ENCODE measurements at places on chromosomes 6 and 20.

DNA sequence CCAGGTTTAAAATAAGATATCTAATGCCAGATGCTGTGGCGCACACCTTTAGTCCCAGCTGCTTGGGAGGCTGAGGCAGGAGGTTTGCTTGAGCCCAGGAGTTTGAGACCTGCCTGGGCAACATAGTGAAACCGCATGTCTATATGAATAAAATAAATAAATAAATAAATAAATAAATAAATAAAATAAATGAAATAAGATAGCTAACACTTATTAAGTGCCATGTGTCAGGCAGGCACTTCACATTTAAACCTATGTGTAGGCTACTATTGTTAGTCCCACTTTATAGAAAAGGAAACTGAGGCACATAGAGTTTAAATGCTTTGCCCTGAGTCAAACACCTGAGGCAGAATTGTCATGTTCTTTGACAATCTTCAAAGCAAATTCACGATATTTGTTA lies 32.9 kb upstream of the RREB1 start:
- no peak for DNase-seq

GRCh38 chr6:170050591-170051041 lies 240.3 kb downstream of the DLL1 start:
- no peak for DNase-seq

DNA sequence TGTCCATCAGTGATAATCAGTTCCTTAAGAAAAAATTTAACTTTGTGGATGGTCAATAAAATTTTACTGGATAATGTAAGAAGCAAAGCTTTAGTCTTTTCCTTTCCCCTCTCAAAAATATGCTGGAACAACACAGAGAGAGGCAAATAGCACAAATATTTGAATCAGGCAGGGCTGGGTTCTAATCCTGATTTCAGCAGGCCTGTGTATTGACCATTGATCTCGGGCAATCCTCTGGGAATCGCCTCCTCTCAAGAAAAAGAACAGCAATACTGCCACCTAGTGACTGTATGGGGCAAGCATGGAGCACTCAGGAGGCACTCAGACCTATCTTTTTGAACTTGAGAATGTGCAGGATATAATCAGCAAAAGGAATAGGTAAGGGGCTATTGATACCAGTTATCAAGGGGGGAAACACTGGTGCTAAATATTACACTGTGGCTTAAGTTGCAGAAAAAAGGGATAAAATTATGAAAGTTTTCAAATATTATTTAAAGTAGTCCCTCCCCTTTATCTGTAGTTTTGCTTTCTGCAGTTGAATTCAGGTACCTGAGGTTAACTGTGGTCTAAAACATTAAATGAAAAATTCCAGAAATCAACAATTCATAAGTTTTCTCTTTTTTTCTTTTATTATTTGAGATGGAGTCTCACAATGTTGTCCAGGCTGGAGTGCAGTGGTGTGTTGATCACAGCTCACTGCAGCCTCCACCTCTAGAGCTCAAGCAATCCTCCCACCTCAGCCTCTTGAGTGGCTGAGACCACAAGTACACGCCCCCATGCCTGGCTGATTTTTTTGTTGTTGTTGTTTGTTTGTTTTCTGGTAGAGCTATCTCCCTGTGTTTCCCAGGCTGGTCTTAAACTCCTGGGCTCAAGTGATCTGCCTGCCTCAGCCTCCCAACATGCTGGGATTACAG lies 91.8 kb upstream of the NHSL1 start:
- peak; percentile 71 for DNase-seq

- DNase-seq: peak; percentile 74
These were observed 5.5 kb upstream of the SOX4 start for GRCh38 chr6:21587961-21588480.

DNA sequence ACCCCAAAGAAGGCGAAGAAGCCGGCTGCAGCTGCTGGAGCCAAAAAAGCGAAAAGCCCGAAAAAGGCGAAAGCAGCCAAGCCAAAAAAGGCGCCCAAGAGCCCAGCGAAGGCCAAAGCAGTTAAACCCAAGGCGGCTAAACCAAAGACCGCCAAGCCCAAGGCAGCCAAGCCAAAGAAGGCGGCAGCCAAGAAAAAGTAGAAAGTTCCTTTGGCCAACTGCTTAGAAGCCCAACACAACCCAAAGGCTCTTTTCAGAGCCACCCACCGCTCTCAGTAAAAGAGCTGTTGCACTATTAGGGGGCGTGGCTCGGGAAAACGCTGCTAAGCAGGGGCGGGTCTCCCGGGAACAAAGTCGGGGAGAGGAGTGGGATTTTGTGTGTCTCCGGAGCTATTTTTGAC lies 69.6 kb downstream of the HFE start:
- no peak for DNase-seq

GRCh38 chr6:95819461-95819860 lies 196.3 kb upstream of the FUT9 start:
- DNase-seq: no peak

GRCh38 chr6:157346373-157346772 lies 23.1 kb upstream of the TMEM242 start:
- DNase-seq: no peak

Measured in NCI-H1436 (cell line).